Ovary (tissue), 10 donors: ENCODE measurements at places on chromosomes 7 and 10. TPM values are rescaled to one million over a fixed set of nuclear protein-coding genes. Genes with fewer than 3 reads are reported as not detected.

GRCh38 chr7:45384499-45384898 is 189.7 kb upstream of the ADCY1 start:
- no peak overlapping the region for H3K27ac ChIP-seq
- H3K36me3 ChIP-seq: no peaks in the 10 kb centered on the region
- H3K4me1 ChIP-seq: no peaks in the 10 kb centered on the region

DNA sequence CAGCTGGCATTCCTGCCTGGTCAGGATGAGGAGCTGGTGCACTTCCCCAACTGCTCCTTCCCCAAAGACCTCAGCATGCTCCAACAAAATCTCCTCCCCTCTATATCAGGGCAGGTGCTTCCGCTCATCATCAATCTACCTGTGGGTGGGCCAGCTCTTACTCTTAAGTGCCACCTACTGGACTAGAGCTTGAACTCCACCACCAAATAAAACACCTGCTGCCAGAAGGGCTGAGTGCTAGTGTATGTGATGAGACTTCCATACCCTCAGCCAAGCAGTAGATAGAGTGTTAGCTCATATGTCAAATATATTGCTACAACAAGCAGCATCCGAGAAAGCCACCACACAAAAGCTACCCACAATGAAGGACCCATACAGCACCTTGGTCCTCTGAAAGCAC is 264.3 kb downstream of the RNLS start:
- H3K27ac ChIP-seq: no peak overlapping the region
- no peaks in the 10 kb centered on the region for H3K4me1 ChIP-seq

DNA sequence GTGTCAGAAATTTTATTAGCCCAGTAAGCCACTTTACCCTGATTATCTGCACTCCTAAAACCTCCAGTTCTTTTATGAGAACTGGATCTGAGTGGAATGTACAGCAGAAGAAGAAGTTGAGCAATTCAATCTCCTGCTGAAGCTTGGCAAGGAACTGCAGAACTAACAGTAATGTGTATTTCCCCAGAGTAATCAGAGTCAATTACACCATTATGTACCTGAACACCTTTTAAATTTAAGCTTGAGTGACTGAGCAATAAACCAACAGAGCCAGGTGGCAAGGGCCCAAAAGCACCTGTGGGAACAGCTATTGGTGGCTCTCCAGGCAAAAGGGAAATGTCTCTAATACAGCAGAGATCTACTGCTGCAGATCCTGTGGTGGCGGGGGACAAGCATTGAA is 40.1 kb upstream of the AKR1C2 start:
- no peak overlapping the region for H3K27ac ChIP-seq
- no peak overlapping the region for H3K4me3 ChIP-seq
- H3K27me3 ChIP-seq: no peaks in the 10 kb centered on the region
- no peaks in the 10 kb centered on the region for H3K36me3 ChIP-seq
- no peak for DNase-seq
- H3K4me1 ChIP-seq: peaks cover 5% of the 10 kb centered on the region

Gene FBXO24
- 0.84 TPM for total RNA-seq

Gene LOXL4
- total RNA-seq: 5.1 TPM

Gene NKX2-3
- not detected for total RNA-seq
